Foreskin melanocyte (primary cell): ENCODE measurements at places on chromosomes 13 and 19.

GRCh38 chr13:105702441-105702840, 833.0 kb downstream of the EFNB2 start:
- DNase-seq = no peak

GRCh38 chr13:37869756-37870488, at the start of gene TRPC4:
TRPC4 (minus strand) TSS chr13:37869772; CDS start chr13:37783333, 86,439 bp downstream.
- peak; percentile 31 for DNase-seq

GRCh38 chr19:3189702-3190469, 4.2 kb downstream of the NCLN start:
- no peak for DNase-seq

- DNase-seq = no peak
These were observed 5.7 kb upstream of the ZC3H13 start for GRCh38 chr13:46058268-46058667.

DNA sequence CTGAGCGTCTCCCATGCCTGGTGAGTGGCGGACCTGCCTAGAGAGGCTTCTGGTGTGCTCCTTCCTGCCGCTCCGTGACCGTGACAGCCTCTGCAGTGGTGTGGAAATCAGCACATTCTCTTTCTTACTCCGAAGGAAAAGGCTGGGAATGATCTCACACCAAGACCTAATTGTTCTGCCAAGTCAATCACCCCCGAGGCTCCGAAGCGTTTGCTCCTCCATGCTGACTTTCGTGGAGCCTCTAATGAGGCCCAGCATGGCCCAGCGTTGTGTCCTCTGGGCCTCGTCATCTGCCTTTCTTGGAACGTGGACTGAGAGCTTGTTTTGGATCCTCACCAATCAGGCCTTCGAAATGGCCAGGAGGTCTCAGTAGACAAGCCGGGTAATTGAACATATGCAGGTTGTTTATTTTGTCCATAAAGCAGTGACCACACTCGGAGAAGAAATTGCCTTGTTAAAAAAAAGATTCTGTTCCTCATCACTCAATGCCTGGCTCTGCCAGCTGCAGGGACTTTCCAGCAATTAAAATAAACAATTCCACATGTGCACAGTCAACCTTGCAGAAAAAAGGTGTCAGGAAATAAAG, 107.1 kb downstream of the UBL3 start:
- peak; percentile 77 for DNase-seq

GRCh38 chr19:54470991-54471782, 1.9 kb downstream of the CDC42EP5 start:
- DNase-seq = peak; percentile 33

DNA sequence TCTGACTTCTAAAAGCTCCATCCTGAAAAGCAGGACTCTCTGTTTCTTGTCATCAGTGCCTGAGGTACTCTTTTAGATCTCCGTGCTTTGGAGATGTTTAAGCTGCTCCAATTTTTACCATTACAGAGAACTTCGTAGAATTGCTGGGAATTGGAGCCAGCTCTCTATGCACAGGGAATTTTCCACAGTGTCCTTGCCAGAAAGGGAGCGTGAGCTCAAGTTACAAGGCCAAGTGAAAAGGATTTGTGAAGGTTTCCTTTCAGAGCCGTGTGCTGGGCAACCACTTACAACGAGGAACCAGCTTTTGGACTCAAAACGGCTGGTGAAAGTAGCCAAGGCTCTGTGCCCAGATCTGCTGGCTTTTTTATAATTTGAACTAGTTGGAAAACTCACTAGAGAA, 82.6 kb downstream of the NUFIP1 start:
- no peak for DNase-seq

GRCh38 chr19:3360421-3361383, 5.7 kb upstream of the NFIC start:
- no peak for DNase-seq

DNA sequence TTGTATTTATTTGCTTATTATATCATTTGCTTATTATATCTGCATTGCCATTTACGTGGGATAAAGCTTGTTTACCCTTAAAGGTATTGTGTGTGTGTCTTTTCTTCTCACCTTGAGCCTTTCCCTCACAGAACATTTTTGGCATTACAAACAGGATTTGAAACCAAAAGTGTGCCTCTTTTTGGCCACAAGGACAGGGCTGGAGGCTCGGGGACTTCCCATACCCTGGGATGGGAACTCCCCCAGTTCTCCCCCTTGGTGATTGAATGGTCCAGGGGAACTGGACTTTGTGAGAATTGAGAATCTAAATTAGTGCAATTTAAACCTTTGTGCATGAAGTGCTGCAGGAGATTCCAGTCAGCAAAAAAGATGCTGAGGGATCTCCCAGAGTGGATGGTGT, 2.4 kb upstream of the ZNF506 start:
- no peak for DNase-seq

DNA sequence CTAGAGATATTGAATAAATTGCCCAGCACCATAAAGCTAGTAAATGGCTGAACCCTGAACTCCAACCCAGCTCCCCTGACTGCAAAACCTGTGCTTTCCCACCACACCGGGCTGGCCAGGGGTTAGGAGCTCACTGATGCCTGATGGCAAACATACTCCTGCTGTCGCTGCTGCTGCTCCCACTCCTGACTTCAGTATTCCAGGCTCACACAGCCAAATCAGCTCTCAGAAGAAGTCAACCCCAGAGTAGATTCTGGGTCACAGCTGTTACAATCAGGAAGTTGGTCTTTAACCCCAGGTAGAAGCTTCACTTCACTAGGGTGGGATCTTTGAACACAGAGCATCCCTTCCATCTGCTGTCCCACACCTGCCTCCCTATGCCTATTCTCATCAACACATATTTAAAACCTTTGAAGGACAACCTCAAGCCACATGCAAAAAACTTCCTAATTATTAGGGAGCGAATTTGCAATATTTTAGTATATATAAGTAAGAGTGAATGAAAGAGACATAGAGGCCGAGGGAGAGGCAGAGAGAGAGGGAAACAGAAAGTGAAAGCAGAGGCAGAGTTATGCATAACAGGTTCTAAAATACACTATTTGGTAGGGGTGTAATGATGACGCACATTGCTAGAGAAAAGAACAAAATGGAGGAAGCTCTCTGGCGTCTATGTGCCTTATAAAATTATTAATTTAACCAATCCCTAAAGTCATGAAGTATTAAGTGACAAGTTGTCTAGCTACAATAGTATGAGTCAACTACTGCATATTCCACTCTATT, 99.4 kb upstream of the SERP2 start:
- DNase-seq = no peak

DNA sequence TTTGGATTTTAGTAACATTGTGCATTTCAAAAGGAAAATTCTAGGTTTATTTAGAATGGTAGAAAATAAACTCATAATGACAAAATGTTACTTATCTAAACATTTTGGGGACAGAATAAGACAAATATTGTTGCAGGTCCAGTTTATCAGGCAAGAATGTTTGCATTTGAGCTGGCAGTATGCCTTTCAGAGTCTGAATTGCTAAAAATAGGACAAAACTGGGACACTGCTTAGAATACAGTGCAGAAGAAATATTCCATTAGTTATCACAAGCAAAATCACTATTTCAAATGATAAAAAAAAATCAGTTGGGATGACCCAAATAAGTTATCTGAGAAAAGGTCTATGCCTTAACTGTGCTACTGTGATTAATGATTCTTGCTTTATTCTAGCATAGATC, 870.3 kb upstream of the MIR17HG start:
- no peak for DNase-seq
